D721Med (cell line): ENCODE measurements at places on chromosomes 7 and 10.

DNA sequence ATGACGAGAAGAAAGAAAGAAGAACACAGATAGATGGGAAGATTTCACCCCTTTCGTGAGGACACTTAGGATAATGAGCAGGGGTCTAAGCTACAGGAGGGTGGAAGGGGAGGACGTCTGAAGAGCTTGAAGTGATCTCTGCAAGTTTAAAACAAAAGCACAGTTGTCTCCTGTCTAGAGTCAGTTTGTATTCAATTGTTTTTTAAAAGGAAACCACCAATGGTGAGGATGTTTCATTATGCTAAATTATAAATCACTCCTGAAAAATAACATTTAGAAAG lies 85.9 kb downstream of the ADAM12 start:
- no peak for DNase-seq

- no peak for DNase-seq
These were observed 4.5 kb upstream of the MICALL2 start for GRCh38 chr7:1463676-1464223.

DNA sequence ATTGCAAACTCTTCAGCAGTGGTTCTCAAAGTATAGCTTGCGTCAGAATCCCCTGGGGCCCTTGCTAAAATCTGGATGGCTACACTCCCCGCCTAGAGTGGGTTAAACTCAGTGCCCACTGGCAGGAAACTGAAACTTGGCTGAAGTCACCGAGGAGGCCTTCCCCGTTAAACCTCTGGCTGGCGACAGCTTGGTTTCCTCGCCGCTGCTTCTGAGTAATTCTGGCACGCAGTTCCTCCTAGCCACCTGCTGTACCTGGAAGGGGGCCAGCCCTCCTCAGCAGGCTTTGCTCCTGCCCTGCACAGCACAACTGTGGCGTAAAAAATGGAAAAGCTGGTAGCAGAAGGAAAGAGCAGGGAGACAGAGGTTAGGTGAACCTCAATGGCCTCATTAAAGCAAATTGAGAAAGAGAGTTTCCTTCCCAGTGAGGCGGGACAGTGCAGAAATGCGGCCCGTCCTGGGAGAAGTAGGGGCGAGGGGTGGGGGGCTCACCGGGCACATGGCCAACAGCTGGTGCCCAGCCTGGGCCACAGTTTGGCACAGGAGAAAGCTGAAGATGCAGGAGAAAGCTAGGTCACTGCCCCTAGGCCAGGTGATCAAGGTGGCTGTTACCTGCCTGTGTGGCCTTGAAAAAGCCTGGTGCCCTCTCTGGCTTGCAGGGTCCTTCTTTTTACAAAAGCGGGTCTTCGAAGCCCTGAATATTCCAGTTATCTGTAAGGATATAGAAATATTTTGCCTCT lies 46.6 kb downstream of the ALOX5 start:
- DNase-seq = no peak

- DNase-seq = no peak
These were observed 60.8 kb upstream of the EEPD1 start for GRCh38 chr7:36092221-36092771.

- DNase-seq = no peak
These were observed 10.8 kb upstream of the GALNT11 start for GRCh38 chr7:152014722-152015121.

DNA sequence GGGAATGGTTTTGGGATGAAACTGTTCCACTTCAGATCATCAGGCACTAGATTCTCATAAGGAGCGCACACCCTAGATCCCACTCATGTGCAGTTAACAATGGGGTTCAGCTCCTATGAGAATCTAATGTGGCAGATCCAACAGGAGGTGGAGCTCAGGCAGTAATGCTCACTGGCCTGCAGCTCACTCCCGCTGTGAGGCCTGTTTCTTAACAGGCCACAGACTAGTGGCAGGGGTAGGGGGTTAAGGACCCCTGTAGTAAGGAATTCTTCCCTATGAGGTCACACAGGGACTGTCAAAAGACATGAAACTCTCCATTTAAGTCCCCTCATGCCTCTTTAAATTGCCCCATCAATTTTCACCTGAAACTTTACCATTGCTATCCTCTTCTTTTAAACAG lies 8.0 kb downstream of the HGF start:
- no peak for DNase-seq

GRCh38 chr10:124736491-124737136 lies 7.6 kb downstream of the FAM53B start:
- no peak for DNase-seq
